ENCODE measurements at places on chromosomes 1 and 21.

- DNase-seq = no peak
These were observed 6.0 kb upstream of the TGFBR3 start for GRCh38 chr1:91891969-91892368.

- no peak for DNase-seq
These were observed 14.5 kb downstream of the AUNIP start for GRCh38 chr1:25844536-25845337.

DNA sequence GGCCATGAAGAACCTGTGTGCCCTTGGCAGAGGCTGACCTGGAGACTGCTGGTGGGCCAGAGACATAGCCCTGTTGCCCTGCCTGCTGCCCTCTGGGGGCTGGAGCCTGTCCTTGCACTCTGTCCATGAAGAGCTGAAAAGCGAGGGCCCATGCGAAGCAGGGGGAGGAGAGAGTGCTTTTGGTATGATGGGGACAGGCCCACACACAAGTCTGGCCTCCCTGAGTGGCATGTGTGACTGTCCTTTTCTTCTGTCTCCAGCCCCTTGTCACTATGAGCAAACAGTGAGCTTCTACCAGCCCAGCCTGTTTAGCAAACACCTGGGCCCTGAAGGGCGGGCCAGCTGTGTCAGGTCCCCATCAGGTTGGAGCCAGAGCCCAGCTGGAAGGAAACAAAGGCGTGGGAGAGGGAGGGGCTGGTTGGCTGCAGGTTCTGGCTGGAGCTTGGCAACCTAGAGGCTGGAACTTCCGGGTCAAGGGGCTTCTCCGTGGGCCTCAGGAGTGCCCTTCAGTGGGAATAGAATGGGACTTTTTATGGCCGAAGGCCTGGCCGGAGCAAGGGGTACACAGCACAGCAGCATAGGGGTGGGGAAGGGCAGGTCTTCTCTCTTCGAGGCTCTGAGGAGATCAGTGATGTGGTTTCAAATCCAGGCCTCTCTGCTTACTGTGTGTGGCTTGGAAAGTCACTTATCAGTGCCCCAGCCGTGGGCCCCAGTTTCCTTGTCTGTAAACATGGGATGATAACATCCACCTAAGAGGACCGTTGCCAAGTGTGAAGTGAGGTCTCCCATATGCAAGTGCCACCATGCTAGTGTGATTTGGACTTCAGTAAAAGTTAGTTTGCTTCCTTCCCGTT is 14.3 kb downstream of the QSOX1 start:
- DNase-seq = no peak

- no peak for DNase-seq
These were observed 186.4 kb downstream of the HMCN1 start for GRCh38 chr1:185920602-185921001.

GRCh38 chr1:17156108-17156507 is 36.9 kb upstream of the PADI2 start:
- DNase-seq = no peak

GRCh38 chr1:21618561-21619374 is 50.4 kb downstream of the RAP1GAP start:
- DNase-seq = no peak

GRCh38 chr1:110089561-110090275 is 19.2 kb upstream of the ALX3 start:
- DNase-seq = no peak

DNA sequence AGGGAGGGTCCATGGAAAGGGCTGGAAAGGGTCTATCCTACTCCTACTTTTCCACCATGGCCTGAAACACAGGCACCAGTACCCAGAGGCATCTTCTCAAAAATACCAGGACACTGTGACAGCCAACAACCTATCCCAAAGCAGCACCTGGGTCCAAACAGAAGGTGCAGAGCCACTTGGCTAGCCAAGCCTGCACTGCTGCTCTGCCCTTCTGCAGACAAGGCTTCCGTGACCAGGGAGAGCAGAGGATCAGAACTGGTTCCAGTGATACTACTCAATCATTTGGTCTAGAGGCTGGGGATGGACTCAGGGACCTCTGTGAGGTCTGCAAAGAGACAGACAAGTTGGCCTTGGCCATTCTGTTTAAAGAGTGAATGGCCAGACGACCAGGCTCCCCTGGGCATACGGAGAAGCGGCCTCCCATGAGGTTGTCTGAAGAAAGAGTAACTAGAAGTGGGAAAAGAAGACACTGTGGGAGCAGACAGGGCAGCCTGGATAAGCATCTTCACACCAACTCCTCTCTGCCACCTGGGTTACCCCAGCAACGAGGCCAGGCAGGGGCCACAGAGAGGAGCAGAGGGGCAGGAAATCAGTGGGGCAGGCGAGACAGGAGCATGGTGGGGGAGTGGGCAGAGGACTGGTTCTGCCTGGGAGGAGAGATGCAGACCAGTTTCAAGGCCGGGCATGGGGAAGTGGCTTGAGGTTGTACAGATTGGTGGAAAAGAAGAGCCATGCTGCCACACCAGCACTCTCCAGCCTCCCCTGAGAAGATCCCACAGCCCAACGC is 5.7 kb downstream of the KCNN3 start:
- DNase-seq = no peak

DNA sequence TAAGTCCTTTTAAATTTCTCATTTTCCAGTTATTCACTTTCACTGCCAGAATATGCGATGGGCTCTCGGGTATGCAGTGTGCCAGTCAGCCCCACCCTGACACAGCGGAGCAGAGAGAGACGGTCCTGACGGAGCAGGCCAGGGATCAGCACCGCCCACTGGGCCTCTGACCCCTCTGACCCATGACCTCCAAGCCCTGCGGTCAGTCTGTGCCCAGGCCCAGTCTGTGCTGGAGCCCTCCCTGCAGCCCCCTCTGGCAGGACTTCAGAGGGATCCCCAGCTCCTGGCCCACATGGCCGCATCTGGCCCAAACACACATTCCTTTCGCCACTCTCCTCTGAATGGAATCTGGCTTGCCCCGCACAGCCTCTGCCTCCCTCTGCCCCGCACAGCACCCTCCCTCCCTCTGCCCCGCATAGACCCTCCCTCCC is 43.4 kb upstream of the COL6A2 start:
- DNase-seq = no peak

GRCh38 chr1:229068270-229068987 is 202.5 kb upstream of the RAB4A start:
- no peak for DNase-seq

GRCh38 chr1:50667272-50667671 is 244.0 kb upstream of the DMRTA2 start:
- no peak for DNase-seq

DNA sequence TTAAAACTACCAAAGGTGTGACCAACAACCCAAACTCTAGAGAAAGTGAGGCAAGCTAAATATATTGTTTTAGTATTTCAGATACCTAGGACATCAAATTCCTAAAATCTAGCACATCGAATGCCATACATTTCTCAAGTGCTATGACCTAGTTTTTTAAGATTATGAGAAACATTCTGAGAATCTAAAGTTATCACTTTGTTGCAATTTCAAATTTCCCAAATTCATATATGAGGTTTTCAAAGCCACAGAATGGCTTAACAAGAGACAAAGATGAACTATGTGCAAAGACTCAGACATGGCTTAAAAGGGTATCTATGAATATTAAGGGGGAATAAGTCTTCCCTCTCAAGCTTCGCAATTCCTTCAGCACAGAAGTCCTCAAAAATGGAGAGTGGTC is 6.8 kb downstream of the SCYL3 start:
- no peak for DNase-seq

DNA sequence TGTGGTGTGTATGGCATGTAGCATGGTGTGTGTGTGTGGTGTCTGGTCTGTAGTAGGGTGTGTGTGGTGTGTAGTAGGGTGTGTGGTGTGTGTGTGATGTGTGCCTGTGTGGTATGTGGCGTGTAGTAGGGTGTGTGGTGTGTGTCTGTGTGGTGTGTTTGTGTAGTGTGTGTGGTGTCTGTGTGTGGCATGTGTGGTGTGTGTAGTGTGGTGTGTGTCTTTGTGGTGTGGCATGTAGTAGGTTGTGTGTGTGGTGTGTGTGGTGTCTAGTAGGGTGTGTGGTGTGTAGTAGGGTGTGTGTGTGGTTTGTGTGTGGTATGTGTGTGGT is 85.5 kb downstream of the SYT2 start:
- DNase-seq = no peak

GRCh38 chr1:9805006-9805508 is 18.7 kb downstream of the CLSTN1 start:
- DNase-seq = no peak

DNA sequence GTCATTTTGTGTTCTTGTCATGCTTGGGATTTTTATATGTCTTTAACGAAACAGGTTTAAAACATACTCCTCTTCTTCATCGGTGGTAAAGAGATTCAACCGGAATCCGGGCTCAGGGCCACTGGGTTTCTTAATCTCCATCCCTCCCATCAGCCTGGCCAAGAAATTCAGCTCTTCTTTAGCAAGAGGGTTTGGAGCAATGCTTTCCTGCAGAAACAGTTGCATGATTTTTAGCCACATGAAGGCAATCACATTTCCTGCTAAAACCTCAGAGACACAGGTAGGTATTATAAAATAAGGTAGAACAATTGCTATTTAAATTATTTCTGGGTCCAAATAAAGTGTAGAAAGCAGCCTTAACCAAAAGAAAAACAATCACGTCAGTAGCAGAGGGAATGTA is 22.7 kb upstream of the LSM10 start:
- no peak for DNase-seq

GRCh38 chr1:117967477-117967876 is 37.9 kb downstream of the WDR3 start:
- no peak for DNase-seq

DNA sequence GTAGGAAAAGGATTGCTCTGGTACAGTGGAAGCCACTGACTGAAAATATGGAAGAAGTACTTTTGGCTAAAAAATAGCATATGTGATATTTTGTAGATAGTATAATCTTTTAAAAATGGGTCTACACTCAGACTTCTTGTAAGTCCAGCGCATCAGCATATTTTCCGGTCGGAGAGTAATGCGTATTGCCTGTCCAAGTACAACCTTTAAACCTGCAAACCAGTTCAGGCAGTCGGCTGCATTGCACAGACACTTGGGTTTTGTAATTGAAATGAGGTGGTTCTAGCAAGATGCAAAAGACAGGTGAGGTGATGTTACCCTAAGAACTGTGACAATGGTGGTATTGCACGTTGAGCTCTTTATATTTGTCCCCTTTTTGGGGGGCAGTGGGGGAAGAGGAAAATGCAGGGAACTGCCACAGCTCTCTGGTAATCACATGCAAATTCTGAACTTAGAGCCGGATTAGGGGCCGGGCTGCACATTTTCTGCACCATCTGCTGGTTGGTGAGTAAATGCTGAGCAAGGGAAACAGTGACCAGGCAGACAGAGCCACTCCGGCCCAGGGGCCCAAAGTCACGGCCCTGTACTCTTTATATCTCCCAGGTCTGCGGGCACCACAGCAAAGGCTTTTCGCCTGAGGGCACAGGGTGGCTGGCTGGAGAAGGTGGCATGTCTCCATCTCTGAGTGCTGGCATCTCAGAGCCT is 2.3 kb downstream of the GPR137B start:
- no peak for DNase-seq

DNA sequence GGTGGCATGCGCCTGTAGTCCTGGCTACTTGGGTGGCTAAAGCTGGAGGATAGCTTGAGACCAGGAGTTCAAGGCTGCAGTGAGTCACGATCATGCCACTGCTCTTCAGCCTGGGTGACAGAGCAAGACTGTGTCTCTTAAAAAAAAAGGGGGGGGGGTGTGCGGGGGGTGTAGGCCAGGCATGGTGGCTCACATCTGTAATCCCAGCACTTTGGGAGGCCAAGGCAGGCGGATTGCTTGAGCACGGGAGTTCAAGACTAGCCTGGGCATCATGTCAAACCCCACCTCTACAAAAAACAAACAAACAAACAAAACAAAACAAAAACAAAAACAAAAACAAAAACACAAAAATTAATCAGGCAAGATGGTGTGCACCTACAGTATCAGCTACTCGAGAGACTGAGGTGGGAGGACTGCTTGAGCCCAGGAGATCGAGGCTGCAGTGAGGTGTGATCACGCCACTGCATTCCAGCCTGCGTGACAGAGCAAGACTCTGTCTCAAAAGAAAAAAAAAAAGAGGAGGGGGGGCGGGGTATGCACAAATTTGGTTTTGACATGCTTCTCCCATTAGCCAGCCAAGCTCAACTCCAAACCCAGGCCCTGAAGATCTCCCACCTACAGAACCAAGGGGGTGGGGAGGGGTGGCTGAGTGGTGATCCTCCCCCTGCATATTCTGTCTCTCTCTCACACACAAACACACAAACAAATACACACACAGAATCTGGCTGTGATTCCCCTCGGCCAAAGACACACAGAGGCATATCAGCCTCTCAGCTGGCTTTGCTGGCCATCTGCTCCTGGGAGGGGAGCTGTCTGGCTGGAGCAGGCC is 3.1 kb downstream of the PTAFR start:
- peak; percentile 39 for DNase-seq

- no peak for DNase-seq
These were observed 64.4 kb downstream of the KCTD3 start for GRCh38 chr1:215631489-215631888.

DNA sequence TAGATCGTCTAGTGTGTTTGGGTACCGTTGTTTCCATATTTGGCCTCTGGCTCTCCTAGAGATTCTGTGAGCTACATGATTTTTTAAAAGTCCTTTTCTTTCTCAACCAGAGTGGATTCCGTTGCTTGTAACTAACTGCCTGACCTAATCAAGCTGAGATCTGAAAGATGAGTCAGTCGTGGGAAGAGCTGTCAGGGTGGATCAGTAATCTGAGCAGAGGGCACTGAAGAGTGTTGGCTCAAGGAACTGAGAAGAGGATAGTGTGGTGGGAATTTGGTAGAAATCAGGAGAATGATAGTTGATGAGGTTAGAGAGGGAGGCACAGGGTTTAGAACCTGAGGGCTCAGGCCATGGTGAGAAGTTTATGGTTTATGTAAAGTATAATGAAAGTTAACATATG is 52.2 kb downstream of the TRAF5 start:
- DNase-seq = no peak

DNA sequence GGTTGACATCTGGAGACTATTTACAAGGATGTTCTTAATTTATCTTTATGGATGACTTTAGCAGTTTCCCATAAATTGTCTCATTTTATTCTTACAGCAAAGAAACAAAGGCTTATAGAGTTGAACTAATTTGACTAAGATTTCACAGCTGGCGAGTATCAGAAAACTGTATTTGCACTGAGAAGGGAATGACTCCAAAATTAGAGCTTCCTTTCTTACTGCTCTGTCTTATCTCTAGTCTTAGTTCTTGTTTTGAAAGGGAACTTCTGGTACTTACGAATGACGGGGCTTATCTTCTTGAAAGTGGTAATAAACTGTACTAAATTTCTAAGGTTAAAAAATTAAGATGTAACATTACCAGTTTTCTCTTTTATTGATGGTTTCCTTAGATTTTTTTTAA is 13.6 kb downstream of the CNST start:
- DNase-seq = no peak

GRCh38 chr1:19468397-19468956 is 16.9 kb downstream of the CAPZB start:
- DNase-seq = peak; percentile 83

- no peak for DNase-seq
These were observed 58.8 kb upstream of the PRDX6 start for GRCh38 chr1:173418107-173418985.

Measured in upper lobe of left lung (tissue), 6 donors.